ENCODE measurements at places on chromosomes 1 and 21. TPM values are rescaled to one million over a fixed set of nuclear protein-coding genes. Genes with fewer than 3 reads are reported as not detected.

DNA sequence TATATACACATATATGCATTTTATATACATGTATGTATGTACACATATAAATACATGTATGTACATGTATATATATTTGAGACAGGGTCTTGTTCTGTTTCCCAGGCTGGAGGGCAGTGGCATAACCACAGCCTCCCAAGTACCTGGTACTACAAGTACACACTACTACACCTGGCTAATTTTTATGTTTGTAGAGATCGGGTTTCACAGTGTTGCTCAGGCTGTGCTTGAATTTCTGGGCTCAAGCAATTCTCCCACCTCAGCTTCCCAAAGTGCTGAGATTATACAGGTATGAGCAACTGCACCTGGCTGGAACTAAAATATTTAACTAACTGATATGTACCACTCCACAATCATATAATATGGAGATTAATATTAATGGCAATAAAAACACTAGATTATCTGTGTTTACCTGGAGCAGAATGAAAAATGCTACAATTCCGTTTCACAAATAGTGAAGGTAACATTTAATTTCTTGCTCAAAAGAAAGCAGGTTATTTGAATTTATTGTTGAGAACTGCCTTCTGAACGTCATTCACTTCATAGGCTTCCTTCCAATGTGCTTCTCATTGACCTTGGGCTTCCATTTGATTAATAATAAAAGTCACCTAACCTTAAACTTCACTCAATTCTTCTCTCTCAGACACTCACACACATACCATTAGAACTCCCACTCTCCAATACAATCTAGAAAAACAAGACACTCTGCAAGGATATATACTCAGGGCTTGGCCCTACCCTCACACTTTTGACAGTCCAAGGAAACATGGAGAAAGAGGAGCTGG, 57.0 kb downstream of the PTGER3 start:
- DNase-seq, result no peak

DNA sequence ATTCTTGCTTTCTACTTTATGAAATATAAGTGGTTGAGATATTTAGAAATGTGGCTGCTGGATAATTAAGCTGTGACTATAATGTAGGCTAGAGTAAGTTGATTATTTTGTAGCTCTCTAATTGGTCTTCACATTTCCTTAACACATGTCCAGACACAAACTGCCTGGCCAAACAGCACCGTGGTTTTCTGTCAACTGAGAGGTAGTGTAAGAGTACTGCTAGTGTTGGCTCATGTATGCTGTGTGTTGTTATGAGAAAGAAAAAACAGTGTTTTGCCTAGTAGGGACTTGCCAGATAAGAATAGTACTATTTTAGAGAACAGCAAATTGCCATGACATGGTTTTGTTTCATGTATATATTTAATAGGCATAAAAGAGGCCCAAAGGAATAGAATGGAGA, 37.1 kb downstream of the TMED5 start:
- no peak for DNase-seq

GRCh38 chr1:216075339-216075738, 347.9 kb downstream of the USH2A start:
- no peak for DNase-seq

- DNase-seq, result no peak
These were observed 54.2 kb upstream of the PBX1 start for GRCh38 chr1:164504749-164505148.

The EPS15 gene
- 98.9 TPM for total RNA-seq

The SLC22A15 gene
- total RNA-seq, result 5.1 TPM

The VPS72 gene
- total RNA-seq, result 34.6 TPM

The FAM151A gene
- total RNA-seq, result 0.84 TPM

The PDC gene
- total RNA-seq, result not detected
